ENCODE measurements at places on chromosomes 1 and 21. TPM values are rescaled to one million over a fixed set of nuclear protein-coding genes. Genes with fewer than 3 reads are reported as not detected.

TMEM125 gene
- not detected for total RNA-seq

S100A7A gene
- total RNA-seq: not detected

FGR gene
- 0.23 TPM for total RNA-seq

VANGL1 gene
- 11.6 TPM for total RNA-seq

FAAP20 gene
- 64.0 TPM for total RNA-seq

LHX8 gene
- total RNA-seq: not detected

CATSPERE gene
- 0.58 TPM for total RNA-seq

LRRIQ3 gene
- total RNA-seq: 0.70 TPM

CLIC6 gene
- total RNA-seq: not detected

TRIM62 gene
- total RNA-seq: 13.3 TPM

LPAR3 gene
- 3.6 TPM for total RNA-seq

APOBEC4 gene
- total RNA-seq: not detected

GBP2 gene
- 313 TPM for total RNA-seq

C1orf50 gene
- total RNA-seq: 8.3 TPM

SLC35F3 gene
- 18.1 TPM for total RNA-seq

PTGFR gene
- total RNA-seq: not detected

SPRR2F gene
- total RNA-seq: not detected

TRNP1 gene
- 0.20 TPM for total RNA-seq

BACE2 gene
- 2.0 TPM for total RNA-seq

SORT1 gene
- 3.5 TPM for total RNA-seq

CACNA1S gene
- total RNA-seq: not detected

LORICRIN gene
- not detected for total RNA-seq

ASCL5 gene
- total RNA-seq: not detected

CASZ1 gene
- total RNA-seq: 8.5 TPM

FCRL2 gene
- not detected for total RNA-seq

OR2T35 gene
- not detected for total RNA-seq

CYP4A11 gene
- not detected for total RNA-seq

CD5L gene
- not detected for total RNA-seq

ATF3 gene
- total RNA-seq: 10.6 TPM

PRR9 gene
- not detected for total RNA-seq

CFHR3 gene
- total RNA-seq: not detected

CHRM3 gene
- 0.02 TPM for total RNA-seq

IFI6 gene
- total RNA-seq: 57.2 TPM

Measured in activated naive CD4-positive, alpha-beta T cell treated with anti-CD3 and anti-CD28 coated beads, Interleukin-2, amount 10 ng/mL, durations not matched to agents 5 hours and 36 hours (primary cell).